ENCODE measurements at places on chromosomes 1 and 21. TPM values are rescaled to one million over a fixed set of nuclear protein-coding genes. Genes with fewer than 3 reads are reported as not detected.

DNA sequence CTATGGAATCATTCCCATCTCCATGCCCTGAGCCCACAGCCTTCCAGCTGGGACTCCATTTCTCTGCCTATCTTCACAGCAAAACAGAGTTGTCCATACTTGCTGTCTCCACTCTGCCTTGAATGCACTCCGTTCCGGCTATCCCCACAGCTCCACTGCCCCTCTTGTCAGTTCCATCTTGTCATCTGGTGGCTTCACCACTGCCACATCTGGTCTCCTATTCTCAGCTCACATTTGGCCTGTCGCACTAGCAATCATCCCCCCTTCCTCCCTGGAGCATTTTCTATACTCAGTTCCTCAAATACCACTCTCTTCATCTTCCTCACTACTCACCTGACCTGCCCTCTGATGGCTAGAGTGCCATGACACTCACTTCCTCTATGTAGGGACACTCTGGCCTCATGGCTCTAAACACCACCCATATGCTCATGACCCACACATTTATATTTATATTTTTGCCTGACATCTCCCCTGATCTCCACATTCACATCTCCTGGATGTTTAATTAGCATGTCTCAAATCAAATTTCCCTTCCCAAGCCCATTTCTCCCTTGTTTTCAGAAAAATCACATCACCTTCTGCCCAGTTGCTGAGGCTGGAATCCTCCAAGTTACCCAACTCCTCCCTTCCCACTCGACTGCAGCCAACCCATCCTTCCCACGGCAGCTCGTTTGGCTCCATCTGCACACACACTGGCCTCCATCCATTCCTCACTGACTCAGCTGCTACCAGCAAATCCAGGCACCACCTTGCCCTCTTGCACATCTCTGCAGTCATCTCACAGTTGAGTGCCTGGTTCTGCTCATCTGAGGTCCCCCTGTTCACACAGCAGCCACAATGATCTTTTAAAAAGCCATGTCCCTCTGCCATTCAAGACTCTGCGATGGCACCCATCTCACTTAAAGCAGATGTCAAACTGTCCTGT lies 6.1 kb downstream of the ZNF692 start:
- DNase-seq, result no peak
- no peak overlapping the region for H3K4me3 ChIP-seq
- H3K4me1 ChIP-seq, result peaks cover under 1% of the 10 kb centered on the region
- H3K36me3 ChIP-seq, result peaks cover 22% of the 10 kb centered on the region
- H3K27me3 ChIP-seq, result no peaks in the 10 kb centered on the region
- H3K27ac ChIP-seq, result no peak overlapping the region

- no peak overlapping the region for H3K4me3 ChIP-seq
- H3K36me3 ChIP-seq, result no peaks in the 10 kb centered on the region
- H3K27me3 ChIP-seq, result no peaks in the 10 kb centered on the region
- no peak overlapping the region for H3K27ac ChIP-seq
- no peaks in the 10 kb centered on the region for H3K4me1 ChIP-seq
- no peak for DNase-seq
These were observed 23.3 kb downstream of the SHISA4 start for GRCh38 chr1:201911826-201912571.

The SPEN gene
- 15.4 TPM for total RNA-seq

GRCh38 chr1:31159869-31160611 lies 79.6 kb downstream of the NKAIN1 start:
- no peaks in the 10 kb centered on the region for H3K4me1 ChIP-seq
- H3K27me3 ChIP-seq, result no peaks in the 10 kb centered on the region
- no peak for DNase-seq

The ALPL gene
- 81.5 TPM for total RNA-seq

GRCh38 chr1:209829716-209830115 lies 1.9 kb downstream of the UTP25 start:
- no peaks in the 10 kb centered on the region for H3K27me3 ChIP-seq
- peaks cover 8% of the 10 kb centered on the region for H3K4me1 ChIP-seq
- H3K36me3 ChIP-seq, result no peaks in the 10 kb centered on the region
- no peak overlapping the region for H3K27ac ChIP-seq
- H3K4me3 ChIP-seq, result no peak overlapping the region
